ENCODE measurements at places on chromosomes 16 and 17.

DNA sequence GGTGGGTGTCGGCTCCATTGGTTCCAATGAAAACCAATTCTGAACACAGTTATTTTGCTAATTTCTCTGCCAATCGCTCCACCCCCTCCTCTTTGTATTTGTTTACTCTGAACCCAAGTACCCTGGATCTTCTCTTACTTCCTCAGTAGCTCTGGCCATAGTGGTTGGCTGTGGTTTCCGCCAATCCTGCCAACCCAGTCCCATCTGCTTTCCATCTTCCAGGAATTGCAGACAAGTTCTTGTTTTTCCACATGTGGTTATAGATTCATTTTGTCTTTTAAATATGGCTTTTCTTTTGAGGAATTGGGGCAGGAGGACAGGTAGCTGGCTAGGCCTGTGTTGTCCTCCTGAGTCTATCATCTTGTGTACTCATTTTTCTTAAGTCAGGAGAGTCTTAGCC, 92.0 kb downstream of the CYLD start:
- DNase-seq: no peak

DNA sequence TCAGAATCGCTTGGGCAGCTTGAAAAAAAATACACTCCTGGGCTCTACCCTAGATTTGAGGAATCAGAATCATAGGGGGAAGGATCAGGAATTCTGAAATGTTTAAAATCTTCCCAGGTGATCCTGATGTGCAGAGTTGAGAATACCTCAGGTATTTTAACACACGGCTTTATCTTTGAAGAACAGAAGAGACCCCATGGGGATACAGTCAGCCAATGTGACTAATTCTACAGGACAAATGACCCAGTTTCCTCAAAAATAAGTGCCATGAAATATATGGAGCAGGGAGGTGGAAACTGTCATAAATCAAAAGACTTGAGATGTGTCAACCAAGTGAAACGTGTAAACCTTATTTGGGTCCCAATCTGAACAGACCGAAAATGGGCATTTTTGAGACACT, 52.7 kb downstream of the CCDC42 start:
- DNase-seq: no peak

DNA sequence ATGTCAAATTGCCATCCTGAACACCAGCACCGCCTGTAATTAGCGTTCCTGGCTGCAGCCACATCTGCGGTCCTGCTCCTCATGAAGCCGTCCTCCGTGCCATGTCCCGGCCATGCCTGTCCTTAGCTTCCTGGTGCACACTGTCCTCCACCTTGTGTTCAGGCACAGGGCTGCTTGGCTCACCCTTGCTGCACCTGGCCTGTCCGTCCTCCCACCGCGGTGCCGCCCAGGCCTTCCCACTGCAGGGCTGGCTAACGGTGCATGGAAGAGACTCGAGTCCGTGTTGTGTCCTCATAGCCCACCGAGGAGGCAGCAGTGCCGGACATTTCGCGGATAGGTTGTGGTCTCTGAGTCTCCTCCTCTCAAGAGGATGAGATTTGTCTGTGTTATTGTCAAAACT, 20.4 kb downstream of the DUSP14 start:
- no peak for DNase-seq

DNA sequence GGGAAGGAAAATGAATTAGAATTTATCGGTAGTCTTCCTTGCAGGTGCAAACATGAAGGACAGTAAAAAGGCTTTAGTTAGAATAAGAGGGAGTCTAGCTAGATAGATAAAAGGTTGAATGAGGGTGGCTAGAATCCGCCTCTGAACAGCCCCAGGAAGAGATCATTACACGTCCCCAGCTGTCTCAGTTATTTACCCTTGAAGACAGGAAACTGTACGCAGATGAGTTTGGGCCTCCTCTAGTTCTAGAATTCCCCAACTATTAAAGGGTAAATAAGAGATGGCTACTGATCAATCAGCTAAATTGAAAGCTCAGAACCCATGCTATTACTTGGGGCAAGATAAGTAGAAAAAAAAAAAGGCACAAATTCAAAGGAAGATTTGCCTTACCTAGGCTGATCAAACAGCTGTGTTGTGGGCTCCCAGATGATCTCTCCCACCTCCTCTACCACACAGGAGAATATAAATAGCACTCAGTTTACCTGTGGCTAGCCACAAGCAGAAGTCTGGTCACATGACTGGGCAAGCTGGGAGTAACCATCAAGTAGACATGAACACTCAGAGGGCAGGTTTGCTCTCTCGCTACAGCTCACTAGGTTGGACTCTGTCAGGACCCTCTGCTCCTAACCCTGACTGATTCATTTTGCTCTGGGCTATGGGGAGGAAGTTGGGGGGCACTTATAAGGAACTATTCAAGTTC, 17.0 kb downstream of the FAM117A start:
- DNase-seq: no peak

DNA sequence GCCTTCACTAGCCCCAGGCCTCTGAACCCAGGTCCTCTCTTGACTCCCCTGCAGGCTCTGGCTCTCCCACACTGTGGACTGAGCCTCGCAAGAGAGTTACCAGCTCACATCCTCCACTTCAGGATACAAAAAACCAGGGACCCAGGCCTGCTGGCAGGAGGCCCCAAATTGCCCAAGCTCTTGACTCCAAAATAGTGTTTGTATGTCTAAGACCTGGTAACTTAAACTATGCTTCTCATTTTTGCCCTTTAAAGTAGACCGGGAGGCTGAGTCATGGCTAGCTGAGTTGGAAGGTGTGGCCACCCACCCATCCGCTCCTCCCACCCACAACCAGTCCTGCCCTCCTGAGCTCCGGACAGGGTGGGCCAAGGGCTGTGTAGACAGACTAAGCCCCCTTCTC, 250.0 kb downstream of the SOX9 start:
- DNase-seq: no peak

DNA sequence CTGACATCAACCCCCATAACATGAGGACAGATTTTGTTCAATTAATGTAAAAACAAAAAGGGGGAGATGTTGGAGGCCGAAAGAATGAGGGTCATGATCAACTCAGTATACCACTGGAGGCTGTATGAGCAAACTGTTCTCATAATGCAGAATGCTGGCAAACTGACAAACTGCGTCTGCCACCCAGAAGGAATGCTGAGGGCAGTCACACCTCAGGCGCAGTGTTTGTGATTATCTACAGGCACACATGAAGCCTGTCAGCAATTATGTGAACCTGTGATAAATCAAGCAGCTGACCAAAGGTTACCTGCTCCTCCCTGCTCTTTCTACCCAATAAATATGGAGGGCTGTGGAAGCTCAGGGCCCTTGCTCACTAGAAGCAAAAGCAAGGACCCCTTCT, 27.3 kb downstream of the CD300LG start:
- DNase-seq: no peak

DNA sequence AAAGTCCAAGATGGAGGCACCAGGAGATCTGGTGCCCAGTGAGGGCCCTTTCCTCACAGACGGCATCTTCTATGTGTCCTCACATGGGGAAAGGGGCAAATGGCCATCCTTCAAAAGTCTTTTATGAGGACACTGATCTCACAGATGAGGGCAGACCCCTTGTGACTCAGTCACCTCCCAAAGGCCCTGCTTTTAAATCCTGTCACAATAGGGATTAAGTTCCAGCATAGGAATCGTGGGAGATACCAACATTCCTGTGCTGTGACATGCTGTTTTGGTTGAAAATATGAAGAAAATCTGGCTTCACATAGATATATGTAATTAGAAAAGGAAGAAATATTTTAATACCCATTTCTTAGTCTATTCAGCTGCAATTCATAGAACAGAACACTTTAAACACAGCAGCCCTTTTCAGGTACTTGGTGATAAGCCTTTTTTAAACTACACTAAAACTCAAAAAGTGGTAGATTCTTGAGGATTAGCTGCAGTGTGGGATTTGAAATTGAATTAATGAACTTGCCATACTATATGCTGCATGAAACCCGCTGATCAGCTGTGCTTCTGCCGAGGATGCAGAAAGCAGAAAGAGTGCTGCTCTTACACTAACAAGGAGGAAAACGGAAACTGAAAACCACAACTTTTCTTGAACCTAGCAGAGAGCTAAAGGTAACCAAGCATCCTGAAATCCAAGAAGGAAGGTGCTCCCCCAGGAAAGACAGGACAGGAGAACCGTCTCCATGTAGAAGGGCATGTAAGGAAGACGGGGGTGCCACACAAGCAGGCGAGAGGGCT, 32.7 kb downstream of the VPS53 start:
- DNase-seq: no peak

GRCh38 chr17:68060336-68060735, 24.8 kb downstream of the KPNA2 start:
- DNase-seq: no peak

DNA sequence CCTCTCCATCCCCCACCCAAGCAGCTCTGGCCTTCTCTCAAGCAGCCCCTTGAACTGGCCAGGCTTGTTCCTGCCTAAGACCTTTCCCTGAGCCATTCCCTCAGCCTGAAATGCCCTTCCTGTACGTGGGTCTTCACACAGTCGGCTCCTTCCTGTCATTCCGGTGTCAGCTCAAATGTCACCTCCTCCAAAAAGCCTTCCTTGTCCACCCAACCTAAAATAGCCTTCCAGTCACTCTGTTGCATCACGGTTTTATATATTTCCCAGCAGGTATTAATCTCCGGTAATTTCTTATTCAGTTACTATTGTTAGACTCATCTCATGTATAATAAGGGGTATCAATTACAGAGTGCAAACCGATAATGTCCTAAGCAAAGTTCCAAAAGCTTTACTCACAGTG, 51.8 kb downstream of the C17orf67 start:
- no peak for DNase-seq

DNA sequence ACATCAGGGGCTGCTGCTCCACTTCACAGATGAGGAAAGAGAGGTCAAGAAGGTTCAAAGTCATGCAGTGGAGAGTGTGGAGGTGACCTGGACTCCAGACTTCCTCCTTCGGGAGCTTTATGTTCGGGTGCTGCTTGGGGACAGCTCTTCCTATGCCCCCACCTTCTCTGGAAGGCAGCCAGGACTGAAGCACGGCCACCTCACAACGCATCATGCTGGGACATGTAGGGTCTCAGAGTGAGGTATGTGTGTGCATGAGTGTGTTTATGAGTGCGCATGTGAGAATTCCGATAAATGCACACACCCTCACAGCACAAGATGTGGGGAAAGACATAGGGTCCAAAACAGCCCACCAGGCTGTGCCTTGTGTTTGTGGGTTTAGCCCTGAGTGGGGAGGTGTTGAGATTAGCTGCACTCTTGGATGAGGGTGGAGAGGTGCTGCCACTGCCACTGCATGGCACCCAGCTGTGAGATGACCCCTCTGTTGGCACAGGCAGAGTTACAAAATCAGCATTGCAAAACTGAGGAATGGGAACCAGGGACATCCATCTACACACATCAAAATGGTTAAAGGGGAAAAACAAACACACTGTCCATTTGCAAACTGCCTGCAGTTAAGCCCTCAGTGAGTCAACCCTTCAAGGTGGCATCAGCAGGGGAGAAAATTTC, 367.4 kb downstream of the SEC14L1 start:
- no peak for DNase-seq
